ENCODE measurements at places on chromosomes 2 and 18.

DNA sequence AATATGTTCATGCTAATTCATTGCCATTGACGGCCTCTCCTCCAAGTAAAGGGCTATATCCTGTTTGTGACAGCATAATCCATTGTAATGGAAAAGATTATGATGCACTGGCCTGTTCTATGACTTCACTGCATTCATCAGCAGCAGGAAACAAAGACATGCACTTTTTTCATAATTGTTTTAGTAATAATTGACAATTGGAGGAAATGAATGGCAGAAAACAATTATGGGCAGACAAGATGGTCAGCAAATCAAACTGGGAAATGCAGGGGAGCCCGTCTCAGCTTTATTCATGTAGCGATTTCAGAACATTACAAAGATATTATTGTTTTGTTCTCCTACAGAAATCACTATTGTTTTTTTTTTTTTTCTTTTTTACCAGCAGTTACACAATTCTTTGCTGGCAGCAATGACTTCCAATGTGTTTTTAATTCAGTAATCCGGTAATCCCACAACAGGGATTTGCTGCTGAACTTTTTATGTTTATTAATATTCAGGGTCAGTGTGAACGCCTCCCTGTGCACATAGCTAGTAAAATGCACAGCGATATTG, 33.8 kb upstream of the RASGRP3 start:
- DNase-seq, result no peak

- DNase-seq, result no peak
Observed at GRCh38 chr2:200129721-200130462, 174.5 kb downstream of the MAIP1 start.

- DNase-seq, result no peak
Observed at GRCh38 chr2:104337869-104338268, 516.0 kb upstream of the POU3F3 start.

- DNase-seq, result no peak
Observed at GRCh38 chr2:206790311-206790935, 25.0 kb downstream of the FASTKD2 start.

- DNase-seq, result no peak
Observed at GRCh38 chr2:197711578-197711977, 6.4 kb downstream of the MARS2 start.

GRCh38 chr2:233961905-233962304, 44.7 kb downstream of the TRPM8 start:
- DNase-seq, result no peak

DNA sequence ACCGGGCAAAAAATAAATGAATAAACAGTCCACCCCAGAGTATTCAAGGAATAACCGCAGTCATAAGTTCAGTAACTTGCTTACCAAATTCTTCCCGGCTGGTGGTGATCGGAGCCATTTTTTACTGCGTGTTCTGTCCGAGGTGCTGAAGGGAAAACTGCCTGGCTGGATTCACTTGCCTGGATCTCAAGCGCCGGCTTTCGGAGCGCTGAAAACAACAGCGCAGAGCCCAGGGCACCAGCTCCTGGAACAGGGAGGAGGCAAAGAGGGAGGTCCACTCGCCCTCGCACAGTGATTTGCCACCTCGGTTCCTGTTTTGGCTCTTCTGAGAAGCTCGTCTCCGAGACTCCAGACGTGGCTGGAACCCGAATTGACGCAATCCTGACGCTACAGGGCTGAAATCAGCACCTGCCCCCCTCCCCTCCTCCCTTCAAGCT, at the start of gene SYT4:
Gene SYT4 (minus strand): TSS at position 327 of the 437 bp plus-strand sequence. CDS start 209 bp downstream, at position 118.
- DNase-seq, result peak; percentile 94

DNA sequence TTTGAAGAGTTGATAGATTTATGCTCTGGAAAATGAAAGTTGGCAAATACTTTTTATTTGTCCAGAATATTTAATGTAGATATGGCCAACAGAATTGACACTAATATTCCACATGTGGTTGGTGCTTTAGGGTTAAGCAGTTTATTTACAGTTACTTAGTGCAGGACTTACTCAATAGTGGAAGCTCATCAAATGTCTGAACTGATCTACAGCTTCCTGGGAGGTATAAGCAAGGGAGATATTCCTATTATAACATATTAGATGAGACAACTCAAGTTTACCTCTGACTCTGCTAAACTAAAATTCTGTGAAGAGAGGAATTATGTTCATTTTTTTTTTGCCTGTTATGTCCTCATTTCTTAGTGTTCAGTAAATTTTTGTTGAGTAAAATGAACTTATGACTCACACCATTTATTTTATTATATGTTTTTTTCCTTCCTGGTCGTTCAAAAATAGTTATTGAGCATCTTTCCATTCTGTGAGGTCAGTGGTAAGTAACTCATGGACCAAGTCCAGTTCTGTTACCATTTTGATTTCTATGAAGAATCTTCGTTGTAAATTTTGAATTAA, 13.6 kb downstream of the ABI2 start:
- DNase-seq, result no peak

GRCh38 chr2:126664639-126665038, 8.7 kb downstream of the GYPC start:
- DNase-seq, result no peak

- DNase-seq, result no peak
Observed at GRCh38 chr18:35602193-35602820, 20.8 kb downstream of the GALNT1 start.

DNA sequence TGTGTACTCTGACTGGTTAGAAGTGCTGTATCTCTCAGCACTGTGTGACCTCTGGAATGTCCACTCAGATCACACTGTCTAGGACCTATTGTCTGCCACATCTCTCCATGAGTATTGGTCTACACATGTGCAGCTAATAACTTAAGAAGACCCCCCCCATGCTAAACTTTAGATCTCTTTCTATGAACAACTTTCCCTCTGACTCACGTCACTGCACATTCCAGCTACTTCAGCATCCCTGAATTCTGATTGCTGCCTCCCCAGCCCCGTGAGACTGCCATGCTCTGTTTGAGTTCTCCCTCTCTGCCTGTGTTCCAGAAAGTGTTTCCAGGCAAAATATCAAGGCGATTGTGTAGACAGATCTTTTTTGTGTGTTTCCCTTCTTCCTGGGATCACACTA, 41.8 kb downstream of the RAPGEF4 start:
- DNase-seq, result no peak

DNA sequence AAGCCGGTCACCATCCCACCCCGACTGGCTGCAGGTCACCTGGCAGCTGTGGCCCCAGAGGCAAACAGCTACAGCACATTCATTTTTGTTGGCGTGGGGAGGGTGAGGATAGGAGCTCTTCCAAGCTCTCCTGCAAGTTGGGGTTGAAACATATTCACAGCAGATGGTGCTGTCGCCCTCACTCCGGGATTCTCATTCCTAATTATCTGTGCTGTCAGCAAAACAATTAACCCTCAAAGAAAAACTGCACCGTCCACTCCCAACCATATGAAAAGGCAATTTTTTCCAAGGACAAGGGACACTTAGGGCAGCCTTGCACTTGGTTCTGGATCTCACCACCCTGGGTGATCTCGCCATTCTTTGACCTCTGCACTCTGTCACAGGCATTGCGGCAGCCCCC, 68.6 kb downstream of the ZBTB7C start:
- DNase-seq, result no peak

GRCh38 chr18:3441290-3441689, 8.7 kb upstream of the TGIF1 start:
- no peak for DNase-seq

DNA sequence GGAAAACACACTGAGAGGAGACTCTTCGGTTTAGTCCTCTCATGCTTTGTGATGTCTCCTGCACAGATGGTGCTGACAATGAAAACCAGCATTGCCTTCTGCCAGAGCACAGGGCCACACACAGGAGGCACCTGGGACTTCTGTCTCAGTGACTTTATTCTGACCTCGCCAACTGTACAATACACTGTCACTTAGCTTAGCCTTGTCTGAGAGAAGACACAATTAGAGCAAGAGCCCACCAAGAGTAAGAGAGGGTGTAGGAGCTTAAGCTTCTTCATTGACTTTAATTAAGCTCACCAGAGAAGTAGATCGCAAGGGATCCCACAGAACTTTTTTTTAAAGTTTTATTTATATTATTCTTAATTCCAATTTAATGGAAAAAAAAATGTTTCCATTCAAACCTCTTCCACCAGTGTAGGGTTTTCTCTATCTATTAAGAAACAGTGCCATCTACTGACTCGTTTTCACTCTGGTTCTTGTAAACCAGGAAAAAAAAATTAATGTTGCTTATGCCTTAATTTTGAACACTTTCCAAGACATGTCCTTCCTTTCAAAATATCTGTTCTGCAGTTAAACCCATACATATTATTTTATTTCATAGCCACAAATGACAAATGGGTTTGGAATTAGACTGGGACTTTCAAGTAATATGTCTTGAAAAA, 42.4 kb upstream of the DDX18 start:
- no peak for DNase-seq

- no peak for DNase-seq
Observed at GRCh38 chr2:188114014-188114413, 177.7 kb upstream of the GULP1 start.

GRCh38 chr2:209331291-209331844, 92.5 kb upstream of the MAP2 start:
- DNase-seq, result peak; percentile 37

DNA sequence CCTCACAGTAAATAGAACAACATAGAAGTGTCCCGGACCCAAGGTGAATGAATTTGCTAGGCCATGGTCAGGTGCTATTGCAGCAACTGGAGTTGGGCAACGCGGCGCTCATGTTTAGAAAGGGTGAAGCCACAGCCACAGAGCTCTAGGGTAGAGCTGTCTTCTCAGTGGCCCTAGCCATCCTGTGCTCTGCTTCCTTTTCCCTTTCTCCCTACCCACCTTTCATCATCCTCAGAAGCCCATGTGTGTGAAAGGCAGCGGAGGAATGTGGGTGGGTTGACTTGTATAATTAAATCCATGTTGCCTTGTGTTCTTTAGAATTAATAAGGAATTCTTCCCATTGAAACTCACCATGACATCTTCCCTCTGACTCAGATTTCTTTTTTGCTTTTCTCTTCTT, 336.7 kb downstream of the OSR1 start:
- no peak for DNase-seq

- DNase-seq, result no peak
Observed at GRCh38 chr2:179335732-179336131, 71.1 kb upstream of the SESTD1 start.

- no peak for DNase-seq
Observed at GRCh38 chr18:12030670-12031069, 49.4 kb downstream of the IMPA2 start.

- DNase-seq, result peak; percentile 50
Observed at GRCh38 chr2:11365096-11365879, 20.9 kb upstream of the ROCK2 start.

DNA sequence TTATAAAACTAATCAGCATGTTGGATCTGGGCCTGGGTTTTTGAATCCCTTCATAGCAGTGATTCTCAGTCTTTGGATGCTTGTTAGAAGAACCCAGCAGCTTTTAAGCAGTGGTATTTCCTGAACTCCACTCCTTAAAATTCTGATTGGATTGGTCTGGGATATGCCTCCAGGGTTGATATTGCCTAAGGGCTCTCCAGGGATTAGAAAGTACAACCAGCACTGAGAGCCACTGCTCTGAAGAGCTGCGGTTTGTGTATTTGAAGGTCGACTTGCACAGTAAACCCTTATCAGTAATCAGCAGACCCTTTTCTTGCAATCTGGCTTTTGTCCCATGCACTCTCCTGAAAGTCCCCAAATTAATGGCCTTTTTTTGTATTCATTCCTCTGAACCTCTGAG, 17.0 kb upstream of the RBMS1 start:
- DNase-seq, result no peak

DNA sequence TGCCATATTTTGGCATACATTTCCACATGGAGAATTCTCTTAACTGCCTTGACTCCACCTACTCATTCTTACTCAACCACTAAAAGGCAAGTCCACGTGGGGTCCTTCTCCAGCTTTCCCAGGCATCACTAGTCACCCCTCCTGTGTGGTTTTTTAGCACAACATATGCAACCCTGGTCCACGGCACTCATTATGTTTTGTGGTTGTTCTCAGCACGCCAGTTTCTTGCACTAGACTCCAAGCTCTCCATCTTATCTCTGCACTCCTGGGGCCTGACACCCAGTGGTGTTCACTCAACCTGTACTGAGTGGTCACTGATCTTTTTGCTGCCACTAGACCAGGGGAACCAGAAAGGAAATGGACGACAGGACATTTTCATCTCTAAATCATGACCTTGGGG, 18.0 kb downstream of the MARCHF4 start:
- no peak for DNase-seq

GRCh38 chr18:8375249-8375648, 234.0 kb upstream of the RAB12 start:
- DNase-seq, result no peak

DNA sequence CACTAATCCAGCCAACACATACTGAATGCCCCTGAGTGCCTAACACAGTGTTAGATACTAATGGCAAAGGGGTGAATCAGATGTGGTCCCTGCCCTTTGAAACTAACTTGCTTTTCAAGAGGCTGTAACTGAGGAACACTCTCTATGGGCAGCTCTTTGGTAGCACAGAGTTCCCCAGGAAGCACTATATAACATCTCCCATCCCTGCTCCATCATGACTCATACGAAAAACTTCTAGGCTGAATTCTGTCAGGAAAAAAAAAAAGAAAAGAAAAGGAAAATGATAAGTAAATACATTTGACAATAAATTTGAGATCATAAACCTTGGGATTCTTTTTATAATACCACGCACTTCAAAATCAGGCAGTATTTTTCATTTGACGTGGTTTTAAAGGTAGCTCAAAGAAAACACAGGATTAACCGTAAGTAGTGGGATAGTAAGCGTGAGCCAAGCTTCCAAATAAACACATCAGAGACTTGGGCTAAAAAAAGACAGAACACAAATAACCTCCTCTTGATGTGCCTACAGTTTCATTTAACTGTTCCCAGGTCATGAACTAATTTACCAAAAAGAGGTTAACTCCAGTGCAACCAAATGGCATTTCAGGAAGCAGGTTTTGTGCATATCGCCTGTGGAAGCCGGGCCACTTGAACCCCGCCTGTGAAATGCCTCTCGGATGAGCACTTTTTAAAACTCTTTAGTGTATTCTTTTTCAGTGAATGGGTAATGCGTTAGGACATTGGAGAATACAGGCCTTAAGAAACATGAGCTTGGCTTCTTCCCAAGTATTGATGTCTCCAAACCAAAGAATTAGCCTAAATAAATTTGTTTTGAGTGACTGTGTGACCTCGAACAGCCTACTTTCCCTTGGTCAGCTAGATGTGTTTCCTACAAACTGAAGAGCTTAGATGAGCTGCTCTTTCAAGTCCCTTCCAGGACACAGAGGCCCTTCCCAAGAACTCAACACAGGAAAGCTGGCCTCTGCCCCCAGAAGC, 42.0 kb downstream of the RDH14 start:
- DNase-seq, result no peak
